ENCODE measurements at places on chromosomes 3 and 15.

GRCh38 chr3:31957106-31957505 is 24.0 kb downstream of the OSBPL10 start:
- no peak for DNase-seq

DNA sequence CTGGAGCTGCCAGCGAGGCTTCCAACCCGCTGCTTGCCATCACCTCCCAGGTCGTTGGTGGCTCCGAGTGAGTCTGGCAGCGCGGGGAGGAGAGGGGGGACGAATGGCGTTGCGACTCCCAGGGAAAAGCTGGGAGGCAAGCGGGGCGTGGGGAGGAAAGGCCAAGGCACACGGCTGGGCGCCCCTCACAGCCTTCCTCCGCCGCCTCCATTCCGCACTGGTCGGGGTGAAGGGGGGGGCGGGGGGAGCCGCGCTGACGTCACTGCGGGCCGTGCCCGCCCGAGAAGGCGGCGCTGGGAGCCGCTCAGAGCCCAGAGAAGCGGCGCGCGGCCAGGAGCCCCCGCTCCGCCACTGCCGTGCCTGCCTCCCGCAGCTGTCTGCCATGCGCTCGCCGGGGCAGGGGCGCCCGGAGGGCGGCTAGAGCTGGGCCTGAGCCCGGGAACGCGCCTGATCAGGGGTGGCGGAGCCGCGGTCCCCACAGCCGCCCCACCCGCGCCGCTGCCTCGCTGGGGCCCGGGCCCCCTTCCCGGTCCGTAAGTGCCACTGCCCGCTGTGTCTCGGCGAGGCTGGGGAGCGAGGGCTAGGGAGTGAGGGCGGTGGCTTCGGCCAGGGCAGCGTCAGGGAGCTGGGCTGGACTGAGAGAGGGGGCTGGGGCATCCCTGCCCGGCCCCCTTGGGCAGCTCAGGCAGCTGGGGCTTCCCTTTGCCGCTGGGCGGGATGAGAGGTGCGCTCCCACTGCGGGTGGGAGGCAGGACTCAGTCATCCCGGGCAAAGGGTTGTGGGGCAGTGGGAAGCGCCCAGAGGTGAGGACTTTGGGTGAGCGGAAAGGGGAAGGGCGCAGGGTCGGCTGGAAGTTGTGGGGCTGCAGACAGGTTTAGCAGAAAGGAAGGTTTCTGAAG is 27.8 kb upstream of the POLG start:
- DNase-seq, result no peak

DNA sequence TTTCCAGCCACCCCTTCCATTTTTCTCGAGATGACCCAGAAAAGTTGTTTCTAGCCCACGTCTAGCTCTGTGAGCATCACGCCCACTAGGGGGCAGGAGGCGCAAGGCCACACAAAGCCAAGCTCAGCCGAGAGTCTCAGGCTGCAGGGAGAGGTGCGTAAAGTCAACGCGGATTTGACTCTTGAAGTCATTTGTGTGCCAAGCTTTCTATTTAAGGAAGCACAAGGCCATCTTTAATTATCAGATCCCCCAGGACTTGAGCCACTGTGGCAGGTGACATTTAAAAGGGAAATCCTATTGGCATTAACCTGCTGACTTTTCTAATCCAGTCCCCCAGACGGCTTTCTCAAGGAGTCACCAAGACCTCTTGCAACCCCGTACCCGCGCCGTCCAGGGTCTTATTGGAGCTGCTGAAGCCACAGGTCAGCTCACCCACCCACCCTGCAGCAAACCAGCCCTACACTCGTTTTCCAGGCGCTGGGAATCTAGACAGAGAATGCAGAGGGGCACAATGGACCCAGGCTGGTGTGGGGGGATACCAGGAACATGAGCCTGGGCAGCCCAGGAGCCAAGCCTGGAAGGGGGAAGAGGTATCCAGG is 62.1 kb downstream of the CAPN7 start:
- peak; percentile 90 for DNase-seq

DNA sequence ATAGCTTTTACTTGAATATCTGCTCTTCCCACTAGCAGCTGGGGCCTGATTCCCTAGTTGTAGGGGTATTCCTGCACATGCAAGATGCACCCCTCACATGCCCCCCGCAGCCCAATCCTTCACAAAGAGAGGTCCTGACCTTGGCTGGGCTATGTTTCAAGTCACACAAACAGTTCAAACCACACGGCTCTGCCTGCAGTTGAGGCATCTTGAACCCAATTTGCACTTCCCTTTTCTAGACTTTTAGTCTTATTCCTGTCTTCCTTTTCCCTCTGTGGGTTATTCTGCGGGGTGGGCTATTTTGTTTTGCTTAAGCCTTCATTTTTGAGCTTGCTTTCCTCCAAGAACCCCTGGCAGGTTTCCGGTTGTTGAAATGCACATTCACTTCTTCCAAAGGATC is 13.3 kb upstream of the CCR1 start:
- no peak for DNase-seq

DNA sequence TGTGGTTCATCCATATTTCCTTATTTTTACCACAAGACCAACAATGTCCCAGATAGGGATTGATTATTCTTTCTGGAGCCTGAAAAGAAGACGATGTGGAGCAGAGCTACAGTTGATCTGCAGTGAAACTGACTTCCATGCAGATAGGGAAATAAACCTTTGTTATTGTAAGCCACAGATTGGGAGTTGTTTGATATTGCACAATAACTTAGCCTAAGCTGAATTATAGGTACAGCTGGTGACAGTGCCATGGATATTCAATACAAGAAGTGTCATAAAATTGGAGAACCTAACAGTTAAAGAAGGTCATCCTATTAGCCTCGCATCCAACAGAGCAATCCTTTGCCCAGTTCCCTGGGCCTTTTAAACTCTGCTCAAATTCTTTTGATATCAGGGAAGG is 367.7 kb upstream of the PPP2R3A start:
- DNase-seq, result no peak

DNA sequence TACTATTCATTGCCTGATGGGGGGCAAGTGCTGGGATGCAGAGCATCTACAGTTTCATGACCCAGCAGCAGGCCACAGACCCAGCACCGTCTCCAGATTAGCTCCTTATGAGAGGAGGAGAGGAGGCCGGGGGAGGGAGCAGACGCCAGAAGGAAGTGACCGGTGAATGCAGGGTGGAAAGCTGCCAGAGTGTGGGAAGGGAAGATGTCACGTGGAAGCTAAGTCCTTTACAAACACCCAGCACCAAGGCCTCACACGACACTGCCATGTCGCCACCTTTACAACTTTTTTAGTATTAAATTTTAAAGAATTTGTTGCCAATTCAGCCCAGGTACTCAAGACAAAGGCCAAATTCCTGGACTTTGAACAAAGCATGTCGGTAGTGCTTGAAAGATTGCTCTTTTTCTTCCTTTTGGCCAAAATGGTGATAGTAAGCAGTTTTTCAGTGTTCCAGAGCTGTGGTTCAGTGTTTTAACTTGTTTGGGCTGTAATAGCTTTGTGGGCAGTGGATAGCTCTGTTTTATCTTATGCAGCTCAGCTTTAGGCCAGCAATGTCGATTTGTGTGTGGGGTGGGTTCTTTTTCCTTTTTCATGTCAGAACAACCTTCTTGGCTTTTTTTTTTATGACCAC is 58.2 kb downstream of the ZBTB38 start:
- no peak for DNase-seq

DNA sequence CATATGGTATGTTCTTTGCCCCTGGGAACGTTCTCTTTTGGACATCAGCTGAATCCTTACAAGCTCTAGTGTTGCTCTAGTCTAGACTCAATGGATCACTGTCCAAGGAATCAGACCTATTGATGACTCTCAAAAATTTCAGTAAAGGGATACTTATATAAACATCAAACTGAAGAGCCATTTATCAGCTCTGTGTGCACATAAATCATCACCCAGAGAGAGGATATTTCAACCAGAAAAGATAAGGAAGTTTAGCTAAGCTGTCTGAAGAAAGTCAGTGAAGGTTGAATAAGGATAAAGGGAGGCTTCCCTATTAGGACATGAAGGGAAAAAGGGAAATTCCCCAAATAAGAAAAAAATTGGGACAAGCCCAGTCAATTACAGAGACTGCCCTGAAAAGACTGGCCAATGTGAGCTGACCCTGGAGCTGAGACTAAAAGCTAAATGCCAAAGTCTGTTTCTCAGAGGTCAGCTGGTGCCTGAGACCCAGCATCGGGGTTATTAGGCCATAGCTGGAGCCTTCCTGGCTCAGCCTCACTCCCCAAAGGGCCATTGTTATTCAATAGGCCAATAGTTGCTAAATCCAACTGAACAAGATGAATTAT is 424.1 kb upstream of the THBS1 start:
- DNase-seq, result no peak

DNA sequence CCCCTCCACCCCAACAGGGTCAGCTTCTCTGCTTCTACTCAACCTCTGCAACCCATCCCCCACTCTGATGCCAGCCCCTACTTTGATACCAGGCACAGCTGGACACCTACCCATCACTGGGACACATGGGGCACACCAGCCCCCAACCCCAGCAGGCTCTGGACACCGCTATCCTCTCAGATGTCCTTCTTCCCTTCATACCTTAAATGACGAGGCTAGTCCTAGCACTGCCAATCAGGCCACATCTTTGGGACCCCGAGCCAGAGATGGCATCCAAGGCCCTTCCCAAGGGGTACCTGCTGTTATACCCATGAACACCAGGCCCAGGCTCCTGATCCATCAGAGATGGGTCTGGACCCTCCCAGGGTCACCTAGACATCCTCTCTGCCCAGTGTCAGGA is 10.6 kb downstream of the POC1A start:
- peak; percentile 74 for DNase-seq

- DNase-seq, result no peak
Observed at GRCh38 chr3:182508919-182509711, 284.2 kb upstream of the ATP11B start.

DNA sequence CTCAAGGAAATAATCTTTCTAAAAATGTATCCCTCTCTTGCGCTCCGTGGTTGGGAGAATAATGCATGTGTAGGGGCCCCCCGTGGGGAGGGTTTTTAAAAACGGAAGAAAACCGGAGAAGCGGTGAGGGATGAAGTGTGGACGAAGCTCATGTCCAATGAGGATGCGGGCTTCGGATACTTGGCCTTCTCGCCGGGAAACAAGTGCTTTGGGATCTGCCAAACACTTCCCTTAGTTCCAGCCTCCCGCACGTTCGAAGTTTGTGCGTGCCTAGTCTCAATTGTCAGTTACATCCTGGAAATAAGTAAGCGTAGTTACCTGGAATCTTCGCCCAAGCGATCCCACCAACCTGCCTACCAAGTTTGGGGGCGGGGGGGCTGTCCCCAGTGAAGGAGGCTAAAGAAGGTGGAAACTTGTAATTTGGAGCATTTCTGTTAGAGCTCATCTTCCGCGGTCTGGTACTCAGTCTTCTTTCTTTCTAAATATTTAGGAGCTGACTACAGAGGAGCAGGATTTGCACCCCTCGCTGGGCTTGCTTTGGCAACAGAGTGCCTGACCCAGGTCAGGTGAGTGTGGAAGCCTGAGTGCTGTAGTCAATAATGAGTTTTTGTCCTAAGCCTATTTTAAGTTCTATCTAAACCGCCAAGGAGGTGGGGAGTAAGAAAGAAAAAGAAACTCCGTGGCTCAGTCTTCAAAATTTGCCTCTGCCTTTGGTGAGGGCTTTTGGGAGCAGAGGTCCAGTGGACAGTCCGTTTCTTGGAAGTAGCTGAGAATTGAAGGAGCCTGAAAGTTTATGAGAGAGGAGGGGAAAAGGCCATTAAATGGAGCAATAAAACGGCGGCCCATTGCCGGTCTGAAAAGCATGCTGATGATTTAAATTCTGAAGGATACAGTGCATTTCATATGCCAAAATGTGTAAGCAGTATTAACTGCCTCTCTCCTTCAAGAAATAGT is 1.1 kb downstream of the ITPR1 start:
- DNase-seq, result no peak

DNA sequence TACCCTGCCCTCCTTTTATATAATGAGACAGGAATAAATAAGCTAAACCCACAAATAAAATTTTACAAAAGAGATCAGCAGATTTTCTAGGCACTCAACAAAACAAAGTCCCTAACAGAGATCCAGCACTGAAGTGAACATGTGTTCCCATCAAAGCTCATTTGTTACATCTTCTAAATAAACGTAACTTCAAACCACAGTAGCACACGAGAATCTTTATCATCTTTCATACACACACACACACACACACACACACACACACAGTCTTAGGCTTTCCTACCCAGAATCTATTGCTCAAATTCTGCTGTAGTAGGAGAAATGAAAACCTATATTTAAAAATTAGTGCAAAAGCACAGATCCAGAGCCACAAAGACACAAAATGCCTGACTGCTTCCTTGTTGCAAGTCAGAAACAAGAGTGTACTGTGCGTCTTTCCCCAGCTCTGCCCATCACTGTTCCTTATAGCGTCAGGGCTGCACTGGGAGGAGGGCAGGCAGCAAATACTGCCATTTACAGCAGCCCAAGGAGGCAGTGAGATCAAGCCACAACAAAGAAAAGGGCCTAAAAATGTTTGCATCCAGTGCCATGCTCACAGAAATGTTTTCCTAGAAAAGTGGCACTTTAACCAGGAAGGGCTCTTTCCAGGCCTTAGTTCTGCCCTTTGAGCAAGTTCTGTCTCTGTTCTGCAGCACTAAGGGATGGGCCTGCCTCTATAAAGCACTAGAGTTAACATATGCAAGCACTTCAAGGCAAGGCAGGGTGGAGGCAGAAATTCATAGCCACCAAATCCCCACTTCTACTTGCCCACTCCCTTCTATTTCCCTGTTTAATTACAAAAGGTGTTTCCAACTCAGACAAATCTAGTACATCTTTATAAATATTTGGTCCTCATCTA is 6.0 kb downstream of the IP6K1 start:
- no peak for DNase-seq

DNA sequence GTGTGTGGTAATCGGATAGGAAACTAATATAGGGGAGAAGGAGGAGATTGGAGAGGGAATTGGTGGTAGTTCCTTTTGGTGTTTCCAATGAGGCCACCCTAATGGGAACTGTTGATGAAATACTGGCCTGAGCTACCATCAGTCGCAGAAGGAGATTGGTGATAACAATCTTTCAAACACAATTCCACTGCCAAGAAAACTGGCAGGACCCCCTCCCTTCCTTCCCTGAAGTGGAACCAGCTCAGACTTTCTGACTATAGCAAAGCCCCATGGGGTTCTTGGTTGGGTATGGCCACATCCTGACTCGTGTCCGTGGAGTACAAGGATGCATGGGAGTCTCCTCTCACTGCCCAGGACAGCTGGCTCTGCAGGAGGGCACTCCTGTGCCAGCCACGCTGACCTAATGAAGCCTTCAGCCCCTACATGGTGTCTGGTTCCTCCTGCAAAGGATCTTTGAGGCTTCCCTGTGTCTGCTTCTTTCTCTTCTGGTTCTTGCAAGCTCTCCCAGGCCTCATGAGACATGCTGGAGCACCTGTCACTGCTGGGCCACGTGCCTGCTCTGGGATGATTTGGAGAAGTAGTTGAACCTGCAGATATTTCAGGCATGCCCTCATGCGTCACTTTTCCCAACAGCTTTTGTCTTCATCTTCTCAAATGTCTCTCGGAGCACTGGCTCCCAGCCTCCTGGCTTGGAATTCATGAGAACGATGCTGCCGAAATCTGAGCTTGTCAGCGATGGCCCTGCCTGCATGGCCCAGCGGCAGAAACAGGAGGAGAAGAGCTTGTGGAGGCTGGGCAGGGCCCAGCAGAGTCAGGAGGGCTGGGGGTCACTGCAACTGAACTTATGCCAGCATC is 90.0 kb upstream of the ADPGK start:
- DNase-seq, result peak; percentile 75

All from vagina (tissue), 2 donors.